ENCODE measurements at places on chromosomes 12 and 14.

GRCh38 chr14:89927186-89927865 lies 27.2 kb downstream of the EFCAB11 start:
- no peak for DNase-seq

DNA sequence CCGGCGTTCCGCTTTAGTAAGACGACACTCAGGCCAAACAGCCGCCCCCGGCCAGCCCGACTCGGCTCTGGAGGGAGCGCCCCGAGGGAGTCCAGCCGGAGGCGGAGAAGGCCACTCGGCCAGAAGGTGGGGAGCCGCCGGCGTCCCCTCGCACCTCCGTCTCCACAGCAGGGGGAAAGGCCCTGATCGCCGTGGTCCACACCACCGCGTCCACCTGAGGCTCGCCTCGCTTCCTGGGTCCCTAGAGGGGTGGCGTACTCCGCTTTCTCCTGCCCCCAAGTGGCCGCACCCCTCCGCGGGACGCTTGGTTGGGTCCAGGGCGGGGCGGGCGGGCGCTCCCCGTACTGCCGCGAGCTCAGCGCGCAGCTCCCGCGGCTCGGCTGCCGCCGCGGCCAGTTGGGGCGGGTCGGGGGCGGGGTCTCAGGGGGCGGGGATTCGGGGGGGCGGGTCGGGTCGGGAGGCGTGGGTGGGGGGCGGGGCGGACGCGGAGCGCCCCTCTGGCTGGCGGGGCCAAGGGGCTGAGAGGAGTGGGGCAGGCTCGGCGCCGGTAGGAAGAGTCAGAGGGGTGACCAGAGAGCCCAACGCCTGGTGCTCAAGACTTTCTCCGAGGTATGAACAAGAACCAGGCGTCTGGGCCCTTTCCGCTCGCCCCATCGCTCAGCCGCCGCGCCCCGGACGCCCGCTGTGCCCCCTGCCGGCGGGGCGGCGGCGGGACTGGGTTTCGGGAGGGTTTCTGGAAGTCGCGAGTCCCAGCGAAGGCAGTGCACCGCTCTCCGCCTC lies at the start of gene FRMD6:
Gene FRMD6, plus strand, starts transcription at position 523 of the 780 bp plus-strand sequence. CDS start 37,927 bp downstream, outside the sequence.
- DNase-seq = peak; percentile 79

GRCh38 chr12:121533394-121534090 lies 47.3 kb downstream of the KDM2B start:
- no peak for DNase-seq

DNA sequence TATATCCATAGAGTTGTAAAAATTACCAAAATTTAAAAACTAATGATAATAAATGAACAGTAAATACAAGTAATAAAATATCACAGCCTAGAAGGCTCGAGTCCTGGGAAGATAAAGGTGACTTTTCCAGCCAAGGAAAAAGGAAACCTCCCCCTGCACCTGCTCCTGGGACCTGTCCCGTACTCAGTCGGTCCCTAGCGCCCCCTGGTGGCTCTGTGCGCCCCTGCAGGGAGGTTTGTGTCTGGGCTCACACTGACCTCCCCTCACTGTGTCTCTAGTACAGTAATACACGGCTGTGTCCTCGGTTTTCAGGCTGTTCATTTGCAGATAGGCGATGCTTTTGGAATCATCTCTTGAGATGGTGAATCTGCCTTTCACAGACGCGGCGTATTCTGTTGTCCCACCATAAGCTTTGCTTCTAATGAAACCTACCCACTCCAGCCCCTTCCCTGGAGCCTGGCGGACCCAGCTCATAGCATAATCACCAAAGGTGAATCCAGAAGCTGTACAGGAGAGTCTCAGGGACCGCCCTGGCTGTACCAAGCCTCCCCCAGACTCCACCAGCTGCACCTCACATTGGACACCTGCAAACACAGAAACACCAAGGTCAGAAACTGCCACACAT lies 1030.4 kb downstream of the TMEM121 start:
- DNase-seq = peak; percentile 89

DNA sequence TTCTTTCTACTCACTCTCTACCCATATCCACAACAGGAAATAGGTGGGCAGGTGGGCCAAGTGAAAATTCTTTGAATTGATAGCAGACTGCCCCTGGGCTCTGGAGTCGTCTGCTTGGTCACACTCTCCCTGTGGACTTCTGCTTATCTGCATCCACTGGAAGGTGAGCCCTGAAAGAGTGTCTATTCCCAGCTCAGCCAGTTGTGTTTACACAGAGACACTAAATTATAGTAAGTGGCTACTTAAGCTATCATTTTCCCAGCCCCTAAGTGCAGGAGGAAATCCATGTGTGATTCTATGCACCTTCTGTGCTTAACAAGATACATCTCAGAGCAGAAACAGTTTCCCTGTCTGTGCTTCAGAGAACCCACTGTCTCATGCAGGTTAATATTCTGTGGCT lies 338.4 kb downstream of the FUT8 start:
- no peak for DNase-seq

- DNase-seq = no peak
Measured at GRCh38 chr14:60061371-60061770, 30.4 kb upstream of the PCNX4 start.

- no peak for DNase-seq
Measured at GRCh38 chr12:96091833-96092232, 56.4 kb upstream of the LTA4H start.

GRCh38 chr14:63881926-63882325 lies 29.1 kb downstream of the SYNE2 start:
- no peak for DNase-seq

- no peak for DNase-seq
Measured at GRCh38 chr14:94093418-94093817, 12.3 kb downstream of the IFI27L1 start.

DNA sequence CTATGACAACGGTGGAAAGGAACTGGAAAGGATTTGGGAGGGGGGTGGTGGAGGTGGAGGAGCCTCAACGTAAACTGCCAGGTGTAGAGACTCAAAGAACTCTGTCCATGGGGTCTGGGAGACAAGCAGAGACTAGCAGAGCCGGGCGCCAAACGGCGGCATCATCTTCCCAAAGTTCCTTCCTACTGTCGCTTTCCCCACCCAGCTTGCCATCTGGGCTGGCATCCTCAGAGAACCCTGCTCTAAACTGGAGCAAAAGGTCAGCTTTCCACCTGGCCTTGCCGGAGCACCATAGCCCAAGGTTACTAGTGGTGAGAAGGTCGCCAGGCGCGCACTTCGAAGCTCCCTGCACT lies 4.0 kb upstream of the IRF2BPL start:
- DNase-seq = no peak

- no peak for DNase-seq
Measured at GRCh38 chr14:38199076-38199475, 8.6 kb upstream of the SSTR1 start.

GRCh38 chr12:58106195-58106594 lies 164.8 kb downstream of the ATP23 start:
- no peak for DNase-seq

- no peak for DNase-seq
Measured at GRCh38 chr12:6110006-6110405, 14.5 kb downstream of the VWF start.

DNA sequence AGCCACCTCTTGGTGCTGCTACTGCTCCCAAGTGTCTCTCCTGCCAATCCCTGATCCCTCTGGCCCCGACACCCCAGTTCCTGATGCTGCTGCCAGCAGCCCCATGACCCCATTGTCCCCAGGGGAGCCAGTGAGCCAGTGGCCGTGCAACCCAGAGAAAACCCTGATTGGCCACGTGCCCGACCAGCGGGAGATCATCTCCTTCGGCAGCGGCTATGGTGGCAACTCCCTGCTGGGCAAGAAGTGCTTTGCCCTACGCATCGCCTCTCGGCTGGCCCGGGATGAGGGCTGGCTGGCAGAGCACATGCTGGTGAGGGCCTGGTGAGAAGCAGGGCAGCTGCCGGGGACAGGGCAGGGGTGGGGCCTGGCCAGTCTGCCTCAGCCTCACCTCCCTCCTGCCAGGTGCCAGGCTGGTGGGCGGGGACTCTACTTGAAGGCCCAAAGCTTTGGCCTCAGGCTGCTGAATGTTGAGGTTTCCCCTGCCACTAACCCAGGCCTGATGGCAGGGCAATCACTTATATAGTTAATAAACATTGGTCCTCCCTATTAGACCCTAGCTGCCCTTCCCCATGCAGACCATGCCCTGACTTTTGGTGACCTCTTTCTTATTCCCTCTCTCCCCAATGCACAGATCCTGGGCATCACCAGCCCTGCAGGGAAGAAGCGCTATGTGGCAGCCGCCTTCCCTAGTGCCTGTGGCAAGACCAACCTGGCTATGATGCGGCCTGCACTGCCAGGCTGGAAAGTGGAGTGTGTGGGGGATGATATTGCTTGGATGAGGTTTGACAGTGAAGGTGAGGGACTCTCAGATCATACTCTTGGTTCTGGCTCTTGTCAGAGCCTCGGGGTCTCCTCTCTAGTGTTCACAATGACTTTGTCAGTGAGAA lies 5.1 kb downstream of the PCK2 start:
- no peak for DNase-seq

- no peak for DNase-seq
Measured at GRCh38 chr12:32091696-32092095, 15.0 kb upstream of the BICD1 start.

GRCh38 chr14:32190673-32191072 lies 11.2 kb upstream of the RNU6-7 start:
- no peak for DNase-seq

GRCh38 chr12:8465301-8465996 lies 9.7 kb downstream of the CLEC6A start:
- DNase-seq = no peak

DNA sequence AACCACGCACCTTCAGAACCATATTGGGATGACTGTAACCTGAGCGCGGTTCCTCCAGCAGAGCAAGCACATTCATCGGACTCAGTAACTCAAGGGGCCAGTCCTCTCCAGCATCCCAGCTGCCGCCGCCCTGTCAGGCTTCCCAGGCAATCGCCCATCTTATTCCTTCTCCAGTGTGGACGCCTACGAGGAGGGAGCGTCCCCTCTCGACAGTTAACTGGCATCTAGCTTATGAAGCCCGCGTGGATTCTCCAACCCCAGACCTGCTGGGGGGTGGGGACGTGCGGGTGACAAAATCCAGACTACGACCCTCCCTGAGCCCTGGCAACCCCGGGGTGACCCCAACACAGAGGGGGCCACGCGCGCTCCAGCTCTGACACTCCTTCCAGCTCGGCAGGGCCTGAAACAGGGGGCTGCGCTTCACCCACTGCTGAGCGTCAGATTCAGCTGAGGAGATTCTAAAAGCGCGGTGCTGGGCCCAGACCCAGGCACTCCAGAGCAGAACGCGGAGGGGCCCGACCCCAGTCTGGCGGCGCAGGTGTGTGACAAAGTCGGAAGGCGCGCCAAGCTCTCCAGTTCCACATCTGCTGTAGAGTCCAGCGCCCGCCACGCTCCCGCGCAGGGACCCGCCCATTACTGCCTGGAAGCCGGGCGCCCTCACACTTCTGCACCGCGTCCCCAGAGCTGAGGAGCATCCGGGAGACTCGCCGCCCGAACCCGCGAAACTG lies 43.9 kb upstream of the ESR2 start:
- DNase-seq = no peak

GRCh38 chr12:19201661-19202060 lies 72.1 kb downstream of the PLEKHA5 start:
- no peak for DNase-seq

GRCh38 chr12:120209851-120210250 lies 8.9 kb upstream of the RPLP0 start:
- DNase-seq = no peak

DNA sequence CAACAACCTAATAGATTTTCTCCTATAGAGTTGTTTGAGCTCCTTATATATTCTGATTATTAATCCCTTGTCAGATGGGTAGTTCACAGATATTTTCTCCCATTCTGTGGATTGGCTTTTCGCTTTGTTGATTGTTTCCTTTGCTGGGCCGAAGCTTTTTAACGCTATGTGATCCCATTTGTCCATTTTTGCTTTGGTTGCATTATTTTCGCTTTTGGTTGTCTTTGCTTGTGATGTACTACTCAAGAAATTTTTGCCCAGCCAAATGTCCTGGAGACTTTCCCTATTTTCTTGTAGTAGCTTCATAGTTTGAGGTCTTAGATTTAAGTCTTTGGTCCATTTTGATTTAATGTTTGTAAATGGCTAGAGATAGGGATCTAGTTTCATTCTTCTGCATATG lies 258.4 kb upstream of the FAR2 start:
- DNase-seq = no peak

- peak; percentile 32 for DNase-seq
Measured at GRCh38 chr12:107134558-107134957, 41.2 kb upstream of the CRY1 start.

- no peak for DNase-seq
Measured at GRCh38 chr14:23104591-23105347, at the start of gene CIROP. Gene CIROP, minus strand, starts transcription at chr14:23104989. Its CDS starts 69 bp downstream, at chr14:23104920.

- DNase-seq = no peak
Measured at GRCh38 chr14:39977198-39977597, 545.0 kb upstream of the FBXO33 start.

GRCh38 chr14:60805841-60806430 lies 71.4 kb downstream of the MNAT1 start:
- no peak for DNase-seq

GRCh38 chr12:51441583-51441982 lies 17.0 kb downstream of the SLC4A8 start:
- DNase-seq = no peak

- DNase-seq = no peak
Measured at GRCh38 chr12:89029961-89030360, 322.3 kb downstream of the DUSP6 start.

- DNase-seq = no peak
Measured at GRCh38 chr14:105386581-105387529, 11.5 kb upstream of the TEX22 start.

DNA sequence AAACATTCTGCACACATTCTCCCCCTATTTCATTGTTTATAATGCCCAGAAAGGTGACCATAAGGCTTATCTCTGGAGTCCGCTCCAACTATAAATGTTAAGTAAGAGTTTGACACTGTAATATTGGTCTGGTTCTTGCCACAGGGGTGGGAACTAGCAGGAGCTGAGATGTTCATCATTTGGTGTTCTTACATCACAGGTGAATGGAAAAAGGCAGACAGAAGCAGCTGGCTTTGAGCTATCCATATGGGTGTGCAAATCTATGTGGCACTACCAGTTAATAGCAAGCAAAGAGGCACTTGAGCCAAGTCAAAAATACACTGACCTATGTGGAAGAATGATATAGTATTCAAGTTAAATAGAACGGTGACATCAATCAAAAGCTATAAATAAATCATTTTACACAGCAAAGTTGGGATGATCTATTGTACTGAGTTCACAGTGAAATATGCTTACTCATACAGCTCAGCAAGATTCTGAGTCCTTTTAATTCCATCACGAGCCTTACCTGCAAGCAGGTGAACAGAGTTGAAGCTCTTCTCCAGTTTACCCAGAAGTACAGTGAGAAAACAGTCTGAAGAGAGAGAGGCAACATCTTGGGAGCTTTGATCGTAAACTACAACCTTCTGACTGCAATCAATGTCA lies 43.2 kb downstream of the DUSP16 start:
- no peak for DNase-seq

- DNase-seq = no peak
Measured at GRCh38 chr14:52824462-52824861, 33.1 kb upstream of the GNPNAT1 start.

Measured in activated CD4-positive, alpha-beta T cell treated with anti-CD3 and anti-CD28 coated beads, Interleukin-2, amount 50 U/mL, for 48 hours (primary cell).